ENCODE measurements at places on chromosomes 4 and X.

GRCh38 chr4:102454268-102454667 is 46.9 kb upstream of the NFKB1 start:
- no peak for DNase-seq

- DNase-seq: no peak
These were observed 504.9 kb downstream of the UBE2NL start for GRCh38 chrX:144388738-144389137.

DNA sequence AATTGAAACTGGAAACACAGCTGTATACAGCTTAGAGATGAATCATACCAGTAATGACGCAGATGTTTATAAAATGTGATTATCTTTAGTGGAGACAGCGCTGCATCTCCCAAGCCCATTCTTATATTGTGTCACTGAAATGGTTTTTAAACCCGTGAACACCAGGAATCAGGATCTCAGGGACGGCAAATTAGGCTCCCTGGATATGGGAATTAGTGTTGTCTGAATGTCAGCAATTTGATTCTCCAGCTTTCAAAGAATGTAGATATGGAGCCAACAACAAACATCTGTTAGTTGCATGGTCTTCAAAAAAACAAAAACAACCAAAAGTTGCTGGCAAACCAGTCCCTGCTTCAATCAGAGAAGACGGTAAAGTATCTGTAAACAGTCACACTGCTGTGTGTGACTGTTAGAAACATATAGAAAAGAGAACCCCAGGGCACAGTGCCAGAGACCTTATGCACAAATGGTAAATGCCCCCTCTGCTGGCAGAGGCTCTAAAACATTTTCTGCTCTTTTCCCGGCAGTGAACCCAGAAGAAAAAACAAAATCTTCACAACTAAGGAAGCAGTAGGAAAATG is 351.9 kb upstream of the FTHL17 start:
- DNase-seq: no peak

DNA sequence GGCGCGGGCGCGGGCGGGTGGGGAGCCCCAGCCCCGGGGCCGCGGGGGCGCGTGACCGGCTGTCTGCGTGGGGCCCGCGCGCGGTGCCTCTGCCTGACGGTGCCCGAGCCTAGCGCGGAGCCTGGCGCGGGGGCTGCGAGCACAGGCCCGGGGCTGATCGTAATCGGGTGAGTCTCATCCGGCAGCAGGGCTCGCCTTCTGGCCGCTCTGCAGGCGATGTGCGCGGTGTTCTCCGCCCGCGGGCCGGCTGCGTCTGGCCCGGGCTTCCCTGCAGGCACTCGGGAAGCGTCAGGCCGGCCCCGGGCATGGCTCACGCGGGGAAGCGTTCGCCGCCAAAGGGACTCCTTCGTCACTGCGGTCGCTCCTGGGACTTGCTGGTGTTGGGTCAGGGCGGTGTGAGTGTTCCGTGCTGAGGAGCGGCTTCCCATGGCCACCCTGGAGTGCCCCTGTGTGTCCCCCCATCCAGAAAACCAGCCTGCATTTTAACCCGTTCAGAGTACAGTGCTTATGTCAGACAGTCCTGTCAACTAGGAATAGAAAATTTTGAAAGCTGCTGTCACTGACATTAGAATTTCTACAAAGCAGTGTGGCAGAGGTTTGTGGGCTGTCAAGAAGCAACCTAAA is 40.6 kb downstream of the FAM149A start:
- no peak for DNase-seq

DNA sequence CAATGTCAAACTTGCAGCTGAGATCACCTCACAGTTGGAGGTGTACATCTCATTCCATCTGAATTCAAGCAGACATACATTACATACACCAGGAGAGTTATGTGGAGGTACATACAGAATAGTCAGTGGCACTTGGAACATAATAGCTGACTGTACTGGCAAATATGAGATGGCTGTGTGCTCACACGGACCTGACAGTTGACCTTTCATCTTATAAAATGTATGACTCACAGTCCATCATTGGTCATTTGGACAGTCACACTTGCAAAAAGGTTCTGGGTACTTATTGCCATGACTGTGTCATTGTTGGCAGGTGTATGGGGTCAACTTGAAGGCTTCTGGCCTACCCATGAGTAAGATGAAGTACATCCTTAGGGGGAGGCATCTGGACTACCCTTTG is 88.6 kb upstream of the WDR1 start:
- DNase-seq: no peak

DNA sequence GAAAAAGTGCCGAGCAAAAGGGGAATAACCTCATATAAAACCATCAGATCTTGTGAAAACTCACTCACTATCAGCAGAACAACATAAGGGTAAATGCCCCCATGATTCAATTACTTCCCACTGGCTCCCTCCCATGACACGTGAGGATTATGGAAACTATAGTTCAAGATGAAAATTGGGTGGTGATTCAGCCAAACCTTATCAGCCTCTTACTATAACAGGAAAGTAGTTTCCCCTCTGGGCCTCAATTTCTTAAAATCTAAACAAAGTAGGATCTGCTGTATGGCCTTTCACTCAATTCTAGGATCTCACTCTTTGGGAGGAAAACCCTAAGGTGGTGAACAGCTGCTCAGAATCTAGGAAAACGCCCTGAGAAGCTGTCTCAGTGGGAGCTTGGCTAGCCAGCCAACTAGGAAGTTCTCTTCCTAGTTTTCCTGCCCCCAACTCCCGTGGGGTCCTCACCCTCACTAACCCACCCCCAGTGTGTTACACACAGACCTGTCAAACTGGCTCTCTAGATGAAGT is 1017.1 kb upstream of the HS3ST1 start:
- no peak for DNase-seq

DNA sequence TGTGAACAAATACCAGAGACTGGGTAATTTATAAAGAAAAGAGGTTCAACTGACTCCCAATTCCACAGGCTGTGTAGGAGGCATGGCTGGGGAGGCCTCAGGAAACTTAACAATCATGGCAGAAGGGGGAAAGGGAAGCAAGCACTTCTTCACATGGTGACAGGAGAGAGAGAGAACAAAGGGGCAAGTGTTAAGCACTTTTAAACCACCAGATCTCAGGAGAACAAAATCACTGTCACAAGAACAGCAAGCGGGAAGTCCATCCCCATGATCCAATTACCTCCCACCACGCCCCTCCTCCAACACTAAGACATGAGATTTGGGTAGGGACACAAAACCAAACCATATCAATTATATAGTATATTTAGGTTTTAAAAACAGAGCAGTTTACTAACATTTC is 30.8 kb downstream of the MOB1B start:
- no peak for DNase-seq

GRCh38 chr4:76457885-76458284 is 22.9 kb downstream of the SHROOM3 start:
- DNase-seq: no peak

DNA sequence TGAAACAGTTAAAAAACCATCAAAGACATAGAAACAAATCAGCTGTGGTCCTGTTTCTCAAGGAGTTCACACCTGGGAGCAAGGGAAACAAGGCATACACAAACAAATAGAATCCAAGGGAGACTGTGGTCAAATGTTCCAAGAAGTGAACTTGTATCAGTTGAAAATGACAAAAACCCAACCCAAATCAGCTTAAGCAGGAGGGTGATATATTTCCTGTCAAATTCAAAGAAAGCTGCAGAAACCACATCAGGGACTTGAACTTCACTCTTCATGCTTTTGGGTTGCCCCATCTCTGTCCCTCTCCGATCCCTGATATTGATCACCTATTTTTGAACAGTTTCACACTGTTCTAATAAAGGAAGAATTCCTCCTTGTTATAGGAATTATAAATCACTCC is 148.6 kb upstream of the FMR1 start:
- no peak for DNase-seq

DNA sequence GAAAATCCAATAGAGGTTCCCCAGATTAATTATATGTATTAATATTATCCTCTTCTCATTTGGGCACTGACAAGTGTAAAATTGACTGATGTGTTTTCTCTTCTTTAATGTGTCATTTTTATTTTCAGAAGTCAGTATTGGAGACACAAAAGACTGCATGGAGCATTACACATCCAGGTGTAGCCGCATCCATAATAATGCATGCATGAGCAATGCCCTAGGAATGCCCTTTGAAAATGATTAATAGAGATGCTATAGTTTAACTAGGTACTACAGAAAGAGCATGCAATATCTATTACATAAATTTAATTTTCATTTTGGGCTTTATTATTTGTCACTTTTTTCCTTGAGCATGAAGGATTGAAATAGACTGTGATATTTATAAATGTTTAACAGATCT is 509.9 kb downstream of the SPOCK3 start:
- DNase-seq: no peak

DNA sequence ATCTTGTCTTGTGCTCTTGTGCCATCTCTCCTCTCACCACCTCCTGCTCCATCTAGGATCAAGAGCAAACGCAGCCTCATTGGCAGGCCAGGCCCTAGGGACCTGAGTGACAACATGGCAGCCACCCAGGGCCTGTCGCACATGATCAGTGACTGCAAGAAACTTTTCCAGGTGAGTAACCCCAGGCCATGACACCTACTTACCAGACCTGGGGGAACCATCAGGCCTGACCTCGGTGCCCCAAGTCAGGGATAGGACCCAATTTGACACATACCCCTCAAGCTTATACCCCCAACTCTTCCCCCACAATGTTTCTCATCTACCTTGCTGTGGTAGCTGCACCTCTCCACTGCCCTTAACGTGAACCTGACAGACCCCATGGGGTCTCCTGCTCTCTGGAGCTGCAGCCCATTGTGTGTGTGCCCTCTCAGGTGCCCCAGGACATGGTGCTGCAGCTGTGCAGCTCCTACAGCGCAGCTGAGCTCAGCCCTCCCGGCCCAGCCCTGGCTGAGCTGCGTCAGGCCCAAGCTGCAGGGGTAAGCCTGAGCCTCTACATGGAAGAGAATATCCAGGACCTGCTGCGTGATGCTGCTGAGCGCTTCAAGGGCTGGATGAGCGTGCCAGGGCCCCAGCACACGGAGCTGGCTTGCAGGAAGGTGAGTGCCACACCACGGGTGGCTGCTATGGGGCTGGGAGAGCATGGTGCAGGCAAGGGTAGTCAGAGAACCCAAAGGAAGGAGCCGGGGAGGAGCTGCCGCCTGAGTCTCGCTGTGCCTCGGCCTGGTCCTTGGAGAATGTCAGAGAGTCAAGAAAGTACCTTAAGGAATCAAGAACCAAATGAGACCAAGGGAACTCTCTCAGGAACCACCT is 74.8 kb downstream of the STARD8 start:
- DNase-seq: no peak

DNA sequence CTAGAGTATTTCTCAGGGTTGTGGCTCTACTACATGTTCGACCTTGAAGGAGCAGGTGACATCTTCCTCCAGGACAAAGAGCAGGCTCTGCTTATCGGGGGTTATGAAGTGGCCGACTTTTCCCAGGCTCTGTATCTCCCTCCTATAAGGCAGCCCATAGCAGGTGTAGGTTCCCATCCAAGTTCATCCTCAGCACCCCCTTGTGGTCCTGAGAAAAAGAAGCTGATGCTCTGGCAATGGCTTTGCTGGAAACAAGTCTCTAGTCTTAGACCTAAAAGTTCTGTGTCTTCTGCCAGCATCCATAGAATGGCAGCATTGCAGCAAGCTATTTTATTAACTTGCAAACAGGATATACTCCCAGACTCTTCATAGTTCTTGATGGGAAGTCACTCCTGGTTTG is 836.6 kb upstream of the PRKX start:
- no peak for DNase-seq

GRCh38 chr4:107276052-107276451 is 239.9 kb upstream of the DKK2 start:
- DNase-seq: no peak

- no peak for DNase-seq
These were observed 42.7 kb upstream of the GRPEL1 start for GRCh38 chr4:7110546-7110945.

- no peak for DNase-seq
These were observed 154.7 kb downstream of the TSPAN5 start for GRCh38 chr4:98503676-98504075.

GRCh38 chr4:113594231-113594556 is 167.3 kb downstream of the CAMK2D start:
- no peak for DNase-seq

- no peak for DNase-seq
These were observed 2062.4 kb downstream of the ARAP2 start for GRCh38 chr4:34181891-34182290.

GRCh38 chr4:16265820-16266219 is 39.5 kb upstream of the TAPT1 start:
- no peak for DNase-seq

GRCh38 chr4:139501527-139501926 is 47.6 kb downstream of the RAB33B start:
- no peak for DNase-seq

- DNase-seq: no peak
These were observed 29.2 kb upstream of the MXD4 start for GRCh38 chr4:2290974-2291704.

DNA sequence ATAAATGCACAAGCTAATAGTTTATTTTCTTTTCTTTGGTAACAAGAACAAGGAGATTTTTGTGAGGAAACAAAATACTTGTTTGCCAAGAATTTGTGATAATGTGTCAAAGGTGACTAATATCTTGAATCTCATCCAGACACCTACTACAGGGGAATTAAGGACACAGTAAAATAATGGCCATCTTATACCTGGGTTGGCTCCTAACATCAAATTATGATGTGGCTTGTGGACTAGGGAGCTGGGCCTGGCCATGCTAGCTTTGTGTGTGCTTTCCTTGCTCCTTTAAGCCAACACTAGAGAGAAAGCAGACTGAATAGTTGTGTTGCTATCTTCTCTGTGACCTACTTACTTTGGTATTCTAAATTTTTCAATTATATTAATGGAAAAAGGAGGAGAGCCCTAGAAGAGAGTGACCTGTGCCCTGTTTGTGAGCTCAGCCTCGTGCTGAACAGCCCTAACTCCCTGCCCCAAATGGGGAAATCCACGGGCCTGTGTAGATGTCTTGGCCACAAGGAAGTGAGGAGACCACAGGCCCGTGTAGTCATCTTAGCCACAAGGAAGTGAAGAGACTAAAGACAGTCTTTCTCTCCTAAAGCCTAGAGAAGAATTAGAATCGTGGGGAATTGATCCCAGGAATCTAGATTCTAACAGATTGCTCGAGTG is 23.3 kb downstream of the ARHGAP24 start:
- DNase-seq: no peak

DNA sequence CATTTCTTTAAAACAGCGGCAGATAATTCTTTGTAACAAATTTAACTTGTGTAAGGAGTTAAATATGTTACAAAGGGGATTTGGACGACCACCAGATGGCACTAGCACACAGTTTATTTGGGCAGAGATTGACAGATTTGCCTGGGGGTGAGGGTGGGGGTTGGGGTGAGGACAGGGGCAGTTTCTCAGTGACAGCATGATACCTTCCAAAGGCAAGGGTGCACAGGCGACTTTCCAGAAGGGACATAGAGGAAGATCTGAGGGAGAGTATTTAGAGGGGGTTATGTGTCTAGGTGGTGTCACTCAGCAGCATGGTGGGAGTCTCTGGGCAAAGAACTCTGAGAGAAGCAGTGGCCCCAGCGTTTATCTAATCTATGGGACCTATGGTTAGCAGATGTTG is 9.6 kb upstream of the TMA16 start:
- no peak for DNase-seq

Measured in stimulated activated CD4-positive, alpha-beta T cell treated with anti-CD3 and anti-CD28 coated beads, TNF-alpha, amount 100 ng/mL, for 24 hours (primary cell).